ENCODE measurements at places on chromosomes 7 and 10. TPM values are rescaled to one million over a fixed set of nuclear protein-coding genes. Genes with fewer than 3 reads are reported as not detected.

WIPF3 gene
- 2.1 TPM for total RNA-seq

PNLIPRP2 gene
- 1.2 TPM for total RNA-seq

MYH16 gene
- 0.29 TPM for total RNA-seq

NUDT5 gene
- 39.7 TPM for total RNA-seq

GRCh38 chr10:76950354-76950753 is 687.3 kb downstream of the KCNMA1 start:
- H3K4me3 ChIP-seq, result no peak overlapping the region
- no peaks in the 10 kb centered on the region for H3K27me3 ChIP-seq
- no peak for DNase-seq
- H3K4me1 ChIP-seq, result no peaks in the 10 kb centered on the region

DNA sequence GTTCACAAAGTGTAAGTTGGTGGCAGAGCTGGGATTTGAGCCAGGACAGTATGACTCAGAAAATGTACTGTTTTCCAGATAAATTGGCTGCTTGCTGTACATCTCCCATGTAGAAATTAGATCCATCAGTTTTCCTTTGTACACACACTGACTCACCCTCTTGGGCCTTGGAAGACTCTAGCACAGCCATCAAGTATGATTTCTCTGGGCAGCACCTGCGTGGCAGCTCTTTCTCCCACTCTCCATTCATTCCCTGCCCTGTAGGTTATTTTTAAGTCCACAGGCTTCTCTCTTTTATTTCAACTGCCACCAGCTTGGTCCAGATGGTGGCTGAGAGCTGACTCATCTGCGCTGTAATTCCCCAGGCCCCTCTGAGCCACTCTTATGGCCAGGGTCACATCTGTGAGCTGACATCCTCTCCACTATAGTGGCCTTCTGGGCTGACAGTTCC is 28.3 kb upstream of the SDK1 start:
- H3K27me3 ChIP-seq, result peaks cover 1% of the 10 kb centered on the region
- H3K36me3 ChIP-seq, result no peaks in the 10 kb centered on the region
- no peak for DNase-seq
- H3K4me3 ChIP-seq, result no peak overlapping the region
- H3K27ac ChIP-seq, result no peak overlapping the region
- no peaks in the 10 kb centered on the region for H3K4me1 ChIP-seq

All from aorta (tissue), 5 donors.